NCI-H774 (cell line): ENCODE measurements at places on chromosomes 5 and 9.
A peak's percentile ranks its signal among the peaks of the same experiment; 100 is the strongest.

- DNase-seq = no peak
These were observed 12.8 kb upstream of the PDZD2 start for GRCh38 chr5:31626156-31626555.

DNA sequence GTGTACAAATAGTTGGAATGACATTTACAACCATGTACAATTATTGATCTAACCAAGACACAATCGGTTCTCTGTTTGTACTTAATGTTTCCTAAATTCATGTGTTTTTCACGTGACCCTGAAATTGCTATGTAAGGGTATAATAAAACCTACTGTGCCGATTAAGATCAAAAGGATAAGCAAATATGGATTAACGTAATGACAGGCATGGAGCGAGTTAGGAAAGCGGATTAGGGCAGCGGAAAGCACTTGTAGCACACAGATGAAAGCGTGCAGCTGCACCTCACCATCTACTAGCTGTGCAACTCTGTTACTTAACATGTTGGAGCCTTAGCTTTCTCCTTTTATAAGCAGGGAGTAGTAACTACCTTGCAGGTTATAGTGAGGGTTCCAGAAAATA, 38.3 kb upstream of the ZFYVE16 start:
- DNase-seq = peak; percentile 42

DNA sequence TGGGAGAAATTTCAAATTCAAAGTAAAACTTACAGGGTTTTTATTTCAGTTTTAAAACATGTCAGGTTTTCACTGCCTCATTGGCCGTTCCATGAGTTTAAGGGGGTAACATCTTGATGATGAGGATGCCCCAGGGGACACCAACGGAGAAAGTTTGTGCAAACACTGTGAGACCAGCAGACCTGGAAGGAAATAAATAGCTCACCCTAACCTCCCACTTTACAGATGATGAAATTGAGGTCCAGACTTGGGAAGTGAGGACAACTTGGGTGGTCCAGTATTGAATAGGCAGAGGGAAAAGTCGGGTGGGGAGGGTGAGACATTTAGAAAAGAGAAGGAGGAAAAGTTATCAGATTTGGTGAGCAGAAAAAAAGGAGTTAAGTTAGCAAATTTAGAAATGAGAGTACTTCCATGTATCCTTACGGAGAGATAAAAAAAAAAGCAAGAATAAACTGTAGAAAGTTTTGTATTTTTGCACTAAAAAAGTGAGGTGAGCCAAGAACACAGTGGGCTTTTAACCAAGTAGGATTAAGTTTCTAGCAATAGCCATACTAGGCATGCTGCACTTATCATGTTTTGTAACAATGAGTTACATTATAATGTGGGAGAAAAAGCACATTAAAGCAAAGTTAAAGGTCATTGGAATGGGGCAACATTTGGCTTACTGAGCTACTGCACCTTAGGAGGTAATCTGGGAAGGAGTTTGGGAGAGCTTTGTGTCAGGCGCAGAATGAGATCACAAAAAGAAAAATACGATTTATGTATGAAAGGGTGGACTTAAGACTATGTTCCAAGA, 125.1 kb downstream of the GAS1 start:
- no peak for DNase-seq

DNA sequence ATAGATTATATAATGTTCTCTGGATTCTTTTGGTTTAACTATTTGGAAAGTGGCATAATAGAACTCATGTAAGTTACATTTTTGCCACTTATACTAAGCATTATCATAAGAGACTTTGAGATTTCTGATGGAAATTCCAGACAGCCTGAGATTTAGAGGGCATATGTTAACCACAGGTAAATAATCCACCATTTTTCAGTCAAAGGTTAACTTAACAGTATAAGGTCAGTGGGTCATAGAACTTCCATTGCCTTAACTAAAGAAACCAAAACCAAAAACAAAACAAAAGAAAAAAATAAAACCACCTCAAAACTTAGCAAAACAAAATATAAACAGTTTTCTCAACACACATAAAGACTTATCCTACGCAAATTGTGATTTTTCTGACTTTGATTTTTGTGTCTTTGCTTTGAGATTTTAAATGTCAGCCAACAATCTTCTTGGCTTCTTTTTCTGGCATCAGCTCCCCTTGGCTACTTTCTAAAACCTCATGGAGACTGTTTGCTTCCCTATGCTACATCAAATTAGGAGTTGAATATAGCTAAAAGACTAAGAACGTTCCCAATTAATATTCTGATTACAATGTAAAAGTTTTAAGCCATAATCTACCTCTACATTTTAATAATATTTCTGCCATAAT, 430.1 kb upstream of the DAB2 start:
- no peak for DNase-seq

GRCh38 chr5:178625679-178626483, 969 bp downstream of the CLK4 start:
- DNase-seq = no peak

DNA sequence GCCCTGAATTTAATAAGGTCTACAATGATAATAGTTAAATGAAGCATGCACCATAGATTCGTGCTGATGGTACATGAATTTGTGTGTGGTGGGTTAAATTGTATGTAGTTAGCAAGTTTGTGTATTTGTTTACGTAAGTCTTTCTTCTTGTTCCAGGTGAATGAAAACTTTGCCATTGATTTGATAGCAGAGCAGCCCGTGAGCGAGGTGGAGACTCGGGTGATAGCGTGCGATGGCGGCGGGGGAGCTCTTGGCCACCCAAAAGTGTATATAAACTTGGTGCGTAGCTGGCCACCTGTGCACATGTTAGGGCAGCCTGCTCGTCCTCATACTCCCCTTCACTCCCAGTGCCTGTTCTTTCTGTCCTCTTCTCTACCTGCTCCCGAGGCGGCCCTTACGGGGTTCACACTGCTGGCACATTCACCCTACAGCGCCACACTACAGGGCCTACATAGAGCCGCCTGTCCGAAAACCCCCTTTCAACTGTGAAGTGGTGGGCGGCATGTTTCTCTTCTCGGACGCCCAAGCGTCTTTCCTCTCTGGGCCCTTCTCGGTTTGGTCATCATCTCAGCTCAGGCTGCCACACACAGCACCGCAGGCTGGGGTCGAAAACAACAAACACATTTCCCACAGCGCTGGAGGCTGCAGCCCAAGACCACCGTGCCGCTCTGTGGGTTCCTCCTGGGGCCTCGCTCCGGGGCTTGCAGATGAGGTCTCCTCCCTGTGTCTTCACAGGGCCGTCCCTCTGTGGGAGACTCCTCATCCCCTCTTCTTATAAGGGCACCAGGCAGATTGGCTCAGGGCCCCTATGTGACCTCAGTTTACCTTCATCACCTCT, 13.2 kb downstream of the NDUFS6 start:
- DNase-seq = no peak

- no peak for DNase-seq
These were observed 544.7 kb upstream of the KLF4 start for GRCh38 chr9:108033976-108034964.

- no peak for DNase-seq
These were observed 23.5 kb upstream of the SUSD1 start for GRCh38 chr9:112198646-112199045.

DNA sequence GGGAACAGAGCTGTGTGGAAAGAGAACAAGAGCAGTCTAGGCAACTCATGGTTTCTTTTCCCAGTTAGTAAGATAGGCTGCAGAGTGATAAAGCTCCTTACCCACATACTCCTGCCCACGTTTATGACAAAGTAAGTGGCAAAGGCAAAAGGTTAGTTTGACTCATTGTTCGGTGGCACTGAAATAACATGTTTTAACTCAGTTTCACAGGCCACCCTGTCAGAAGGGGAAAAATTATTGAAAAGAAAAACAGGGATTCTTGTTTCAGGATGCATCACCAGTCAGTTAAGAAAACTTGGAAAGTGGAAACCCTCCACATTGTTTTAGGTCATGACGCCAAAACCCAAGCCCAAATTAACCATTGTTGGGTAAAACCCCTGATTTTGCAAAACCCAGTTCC, 22.3 kb upstream of the DAB2 start:
- DNase-seq = no peak

DNA sequence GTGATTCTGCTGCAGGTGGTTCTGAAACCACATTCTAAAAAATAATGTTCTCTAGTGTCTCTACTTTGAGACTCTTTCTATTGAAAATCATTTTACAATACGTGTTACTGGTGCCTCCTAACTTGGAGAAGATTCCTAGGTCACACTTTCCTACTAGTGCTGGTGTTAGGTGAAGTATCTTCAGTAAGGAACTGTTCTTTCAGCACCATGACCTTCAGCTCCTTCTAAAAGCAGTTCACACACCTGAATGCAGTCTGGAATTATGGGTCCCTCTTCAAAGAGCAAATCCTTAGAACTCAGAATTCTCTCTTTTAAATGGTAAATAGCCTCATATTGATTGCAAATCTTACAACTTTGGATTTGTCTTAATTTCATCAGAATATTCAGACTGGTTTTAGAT, 10.6 kb upstream of the DPYSL3 start:
- no peak for DNase-seq

DNA sequence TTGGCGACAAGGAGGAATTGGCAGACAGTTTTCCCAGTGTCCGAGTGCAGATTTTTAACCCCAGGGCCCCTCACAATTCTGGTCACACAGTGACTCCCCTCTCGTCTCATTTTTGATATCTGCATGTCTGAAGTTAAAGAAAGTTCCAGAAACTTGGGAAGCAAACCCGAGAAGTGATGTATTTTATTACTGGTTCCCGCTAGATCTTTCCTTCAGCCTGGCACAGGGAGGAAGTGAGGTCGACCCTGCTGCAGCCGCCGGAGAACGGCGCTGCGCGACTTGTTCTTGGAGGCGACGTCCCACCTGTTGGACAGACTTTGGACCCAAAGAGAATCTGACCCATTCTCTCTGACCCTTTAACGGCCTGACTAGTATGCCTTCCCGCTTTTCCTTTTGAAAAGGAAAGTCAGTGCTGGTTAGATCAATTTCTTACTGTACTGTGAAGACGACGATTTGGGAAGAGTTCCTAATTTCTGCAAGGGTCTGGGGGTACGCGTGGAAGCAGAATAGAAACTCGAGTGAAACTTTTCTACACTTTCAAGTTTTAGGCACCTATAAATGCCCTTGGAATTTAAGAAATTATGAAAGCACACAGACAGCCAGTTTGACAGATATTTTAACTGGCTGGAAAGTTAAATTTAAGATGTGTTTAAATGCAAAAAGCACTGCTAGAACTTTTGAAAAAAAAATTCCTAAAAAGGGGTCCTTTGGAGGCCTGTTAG, 744 bp downstream of the OTULIN start:
- no peak for DNase-seq

DNA sequence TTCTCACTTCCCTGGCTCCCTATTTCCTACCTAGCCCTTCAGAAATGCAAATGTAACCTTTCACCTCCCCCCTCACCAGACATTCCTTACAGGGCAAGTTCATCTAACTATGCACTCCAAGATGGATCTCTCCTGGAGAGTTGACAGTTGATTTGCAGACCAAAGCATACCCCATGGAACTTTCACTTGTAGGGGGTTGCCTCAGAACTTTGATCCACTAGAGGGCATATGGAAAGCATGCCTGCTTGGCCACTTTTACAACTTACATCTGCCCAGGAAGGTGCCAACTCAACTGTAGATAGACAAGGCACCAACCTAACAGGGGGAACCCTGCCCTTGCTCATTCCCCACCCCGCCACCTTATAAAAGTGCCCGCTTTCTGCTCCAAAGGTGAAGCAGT, 187.8 kb downstream of the NXNL2 start:
- no peak for DNase-seq

GRCh38 chr5:76547242-76547890, 75.8 kb downstream of the F2RL2 start:
- no peak for DNase-seq

DNA sequence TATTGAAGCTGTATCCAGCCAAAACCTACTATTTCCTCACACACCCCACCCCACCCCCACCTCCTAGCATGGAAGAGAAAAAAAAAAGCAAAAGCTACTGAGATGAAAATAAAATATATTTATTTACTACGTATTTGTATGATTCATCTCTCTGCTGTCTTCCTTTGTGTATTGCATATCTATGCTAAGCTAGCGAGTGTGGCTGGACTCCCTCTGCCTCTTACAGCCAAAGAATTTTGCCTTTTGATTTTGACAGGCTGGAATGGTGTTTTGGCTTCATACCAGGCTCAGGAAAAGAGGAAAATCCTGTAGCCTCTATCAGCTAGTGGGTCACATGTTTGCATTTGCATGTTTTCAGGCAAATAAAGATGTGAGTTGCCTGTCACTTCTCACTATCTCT, 2.2 kb downstream of the ABLIM3 start:
- DNase-seq = no peak

DNA sequence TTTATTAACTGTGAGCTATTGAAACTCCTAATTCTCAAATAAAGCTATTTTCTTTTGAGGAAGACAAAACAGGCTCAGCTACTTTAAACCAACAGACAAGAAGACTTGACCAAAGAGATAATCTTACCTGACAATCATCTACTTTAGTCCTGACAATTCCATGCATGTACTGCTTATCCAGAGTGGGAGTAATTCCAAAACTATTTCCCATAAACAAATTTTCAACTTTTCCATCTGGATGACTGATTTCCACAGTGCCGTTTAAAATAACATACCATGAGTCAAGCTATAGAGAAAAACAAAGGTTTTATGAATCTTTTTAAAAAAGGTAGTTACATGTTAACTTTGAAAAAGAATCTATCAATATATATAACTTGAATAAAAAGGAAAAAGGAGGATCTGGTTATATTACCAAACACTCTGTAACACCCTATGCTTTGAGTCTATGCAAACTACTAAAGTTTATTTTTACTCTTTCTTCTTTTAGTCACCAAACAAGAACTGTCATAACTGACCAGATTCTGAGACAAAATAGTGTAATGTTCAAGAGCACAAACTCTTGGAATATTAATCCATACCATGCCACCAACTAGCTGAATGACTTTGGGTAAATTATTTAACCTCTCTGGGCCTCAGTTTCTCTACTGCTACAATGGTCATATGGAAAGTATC, 129.7 kb downstream of the RAPGEF6 start:
- DNase-seq = no peak

GRCh38 chr5:1431021-1431811, 14.0 kb downstream of the SLC6A3 start:
- no peak for DNase-seq

GRCh38 chr9:36136272-36136893, at the start of gene GLIPR2:
Gene GLIPR2 (plus strand): TSS chr9:36136733. CDS start chr9:36136779, 46 bp downstream.
- peak; percentile 43 for DNase-seq

GRCh38 chr9:27888661-27889295, 315.5 kb upstream of the C9orf72 start:
- no peak for DNase-seq

- no peak for DNase-seq
These were observed 48.7 kb downstream of the TEK start for GRCh38 chr9:27157736-27158135.

DNA sequence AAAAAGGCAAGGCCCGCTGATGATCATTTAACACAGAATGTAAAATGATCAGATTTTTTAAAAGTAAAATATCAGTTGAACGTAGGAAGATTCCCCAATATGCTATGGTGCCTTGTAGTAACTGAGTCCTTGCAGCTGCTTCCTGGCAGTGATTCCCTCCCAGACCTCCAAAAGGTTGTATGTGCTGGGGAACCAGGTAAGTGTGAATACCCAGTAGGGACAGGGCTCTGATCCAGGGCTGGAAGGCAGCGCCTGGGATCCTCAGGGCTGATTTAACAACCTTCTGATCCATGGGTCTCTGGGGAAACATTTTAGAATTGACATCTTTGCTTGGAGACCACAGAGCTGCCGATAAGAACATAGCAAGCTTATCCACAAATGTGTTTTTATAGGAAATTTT, 76.7 kb upstream of the IL6ST start:
- no peak for DNase-seq

- peak; percentile 47 for DNase-seq
These were observed 8.7 kb downstream of the SERINC5 start for GRCh38 chr5:80246995-80247729.

- DNase-seq = no peak
These were observed 575.8 kb upstream of the CLINT1 start for GRCh38 chr5:158434749-158435148.

GRCh38 chr5:155017610-155018009, 4.1 kb downstream of the KIF4B start:
- DNase-seq = no peak
